ENCODE measurements at places on chromosomes 13 and 19. TPM values are rescaled to one million over a fixed set of nuclear protein-coding genes. Genes with fewer than 3 reads are reported as not detected.

Gene C19orf25
- polyA plus RNA-seq: 45.6 TPM

Gene SIGLEC8
- polyA plus RNA-seq: 4.7 TPM

Gene ZNF653
- polyA plus RNA-seq: 21.0 TPM

Gene PRR20B
- not detected for polyA plus RNA-seq

Gene TYROBP
- 25.8 TPM for polyA plus RNA-seq
